ENCODE measurements at places on chromosomes 2 and 18.

DNA sequence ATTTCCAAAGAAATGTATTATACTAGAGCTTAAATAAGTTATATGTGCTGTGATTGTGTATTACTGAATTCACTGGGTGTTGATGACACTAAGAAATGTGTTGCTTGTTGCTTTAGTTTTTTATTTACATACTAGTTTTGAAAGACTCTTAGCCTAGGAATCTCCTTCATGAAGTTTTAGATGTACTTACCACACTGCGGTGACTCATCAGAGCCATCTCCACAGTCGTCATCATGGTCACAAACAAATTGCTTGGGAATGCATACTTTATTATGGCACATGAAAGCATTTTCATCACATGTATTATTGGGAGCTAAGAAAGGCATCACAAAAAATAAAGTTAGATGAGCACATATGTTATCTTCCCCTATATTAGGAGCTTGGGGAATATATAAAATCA, 1624.2 kb downstream of the LRP1B start:
- DNase-seq, result peak; percentile 3

GRCh38 chr2:164456619-164457018, 164.7 kb downstream of the GRB14 start:
- no peak for DNase-seq

DNA sequence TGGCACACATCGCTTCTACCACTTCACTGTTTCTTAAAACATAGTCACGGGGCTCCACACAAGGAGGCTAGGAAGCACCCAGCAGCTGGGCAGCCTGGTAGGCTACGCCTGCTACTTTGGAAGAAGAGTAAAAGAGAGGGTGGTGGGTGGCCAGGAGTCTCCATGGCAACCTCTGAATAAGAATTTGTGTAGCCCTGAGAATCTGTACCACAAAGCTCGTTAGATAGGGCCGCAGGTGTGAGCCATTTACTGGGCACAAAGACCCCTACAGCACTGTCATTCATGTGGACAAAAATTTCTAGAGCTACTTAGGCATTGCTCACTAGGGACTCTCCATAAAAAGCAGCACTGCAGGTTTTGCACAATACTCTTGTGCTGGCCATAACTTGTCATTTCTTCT, 166.4 kb upstream of the MSH6 start:
- DNase-seq, result no peak

DNA sequence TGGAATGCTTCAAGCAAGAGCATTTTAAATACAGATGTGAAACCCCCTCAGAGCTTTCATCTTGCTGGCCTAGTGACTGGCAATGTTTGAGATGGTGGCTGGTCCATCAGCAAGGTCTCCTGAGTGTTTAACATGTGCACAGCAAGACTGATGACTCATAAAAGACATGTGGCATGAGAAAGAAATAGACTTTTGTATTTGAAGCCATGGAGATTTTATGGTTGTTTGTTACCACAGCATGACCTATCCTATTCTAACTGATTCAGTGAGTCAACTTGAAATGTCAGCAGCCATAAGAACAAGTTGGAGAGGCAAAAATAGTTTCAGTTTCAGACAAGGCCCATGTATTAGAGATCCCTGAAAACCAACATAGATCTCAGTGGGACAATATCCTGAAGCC, 154.7 kb upstream of the LYPD1 start:
- DNase-seq, result no peak

- DNase-seq, result no peak
Observed at GRCh38 chr2:106358081-106358480, 110.1 kb downstream of the RGPD3 start.

DNA sequence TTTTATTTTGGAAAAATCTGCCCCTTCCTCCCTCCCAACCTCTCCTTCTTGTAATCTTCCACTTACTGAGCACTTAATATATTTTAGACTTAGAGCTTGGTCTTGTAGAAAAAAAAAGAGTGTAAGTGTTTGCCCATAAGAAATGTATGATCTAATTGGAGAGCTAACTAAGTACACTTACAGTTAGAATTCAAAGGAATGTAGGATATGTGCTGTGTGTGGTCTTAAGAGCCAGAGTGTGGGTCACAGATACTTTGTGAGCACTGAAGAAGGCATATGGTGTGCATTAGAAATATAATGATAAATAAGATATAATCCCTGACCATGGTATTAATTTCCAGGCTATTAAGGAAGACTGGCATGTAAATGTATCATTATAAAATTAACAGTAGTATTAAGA, 91.8 kb upstream of the ZNF521 start:
- no peak for DNase-seq

- no peak for DNase-seq
Observed at GRCh38 chr2:140027320-140027719, 1247.1 kb upstream of the NXPH2 start.
